Activated T-cell treated with anti-CD3 and anti-CD28 coated beads for 1 hour (primary cell): ENCODE measurements at places on chromosomes 12 and 14.

GRCh38 chr14:61090432-61091216, 109.6 kb downstream of the SLC38A6 start:
- no peak for DNase-seq

DNA sequence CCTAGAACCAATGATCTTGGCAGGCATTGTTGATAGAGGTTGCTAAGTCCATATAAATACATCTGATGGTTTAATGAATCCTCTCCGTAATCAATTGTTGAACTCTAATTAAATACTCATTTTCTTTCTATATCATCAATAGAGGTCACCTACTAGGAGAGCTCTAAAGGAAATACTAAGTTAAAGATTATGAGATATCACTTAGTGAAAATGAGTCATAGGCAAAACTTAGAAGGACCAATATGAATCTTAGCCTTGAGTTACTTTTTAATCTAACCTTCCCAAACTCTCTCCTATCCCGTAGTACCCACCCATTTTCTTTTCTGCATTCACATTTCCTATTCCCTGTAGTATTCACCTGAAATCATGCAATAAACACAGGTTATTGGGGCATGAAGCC, 50.2 kb downstream of the MBIP start:
- no peak for DNase-seq

DNA sequence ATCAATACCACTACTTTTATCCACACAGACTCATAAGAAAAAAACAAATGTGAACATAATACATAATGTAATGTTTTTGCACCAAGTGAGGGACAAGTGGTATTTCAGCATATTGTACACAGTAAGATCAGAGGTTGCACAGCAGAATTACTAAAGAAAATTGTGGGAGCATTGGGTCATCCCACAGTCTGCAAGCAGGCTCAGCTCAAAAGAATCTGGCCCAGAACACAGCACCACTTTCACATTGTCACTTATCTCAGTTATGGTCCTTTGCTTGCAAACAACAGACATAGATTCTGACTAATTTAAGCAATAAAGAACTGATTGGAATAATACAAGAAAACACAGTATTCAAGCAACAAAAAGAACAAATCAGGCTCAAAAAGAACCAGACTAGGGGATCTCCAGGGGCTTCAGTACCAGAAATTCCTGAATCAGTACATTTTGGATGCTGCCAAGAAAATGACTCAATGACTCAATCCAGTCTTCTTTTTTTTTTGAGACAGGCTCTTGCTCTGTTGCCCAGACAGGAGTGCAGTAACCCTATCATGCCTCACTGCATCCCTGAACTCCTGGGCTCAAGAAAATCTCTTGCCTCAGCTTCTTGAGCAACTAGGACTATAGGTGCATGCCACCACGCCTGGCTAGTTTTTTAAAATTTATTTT, 42.9 kb upstream of the EEA1 start:
- no peak for DNase-seq

DNA sequence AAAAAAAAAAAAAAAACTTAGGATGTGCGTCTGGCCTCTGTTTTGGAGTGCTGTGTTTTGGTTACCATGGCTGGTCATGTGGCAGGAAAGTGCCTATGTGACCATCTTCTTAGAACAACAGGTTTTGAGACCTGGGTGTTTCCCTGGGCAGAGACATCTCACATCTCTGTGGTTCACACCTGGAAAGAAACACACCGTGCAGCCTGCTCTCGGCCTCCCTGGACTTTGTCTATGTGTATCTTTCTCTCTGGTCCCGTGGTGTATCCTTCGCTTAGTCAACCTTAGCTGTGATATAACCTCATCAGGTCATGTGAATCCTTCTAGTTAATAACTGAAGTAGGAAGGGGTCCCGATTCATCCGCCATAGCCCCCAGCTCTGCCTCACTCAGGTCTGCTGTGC, 22.6 kb downstream of the ACADS start:
- no peak for DNase-seq

DNA sequence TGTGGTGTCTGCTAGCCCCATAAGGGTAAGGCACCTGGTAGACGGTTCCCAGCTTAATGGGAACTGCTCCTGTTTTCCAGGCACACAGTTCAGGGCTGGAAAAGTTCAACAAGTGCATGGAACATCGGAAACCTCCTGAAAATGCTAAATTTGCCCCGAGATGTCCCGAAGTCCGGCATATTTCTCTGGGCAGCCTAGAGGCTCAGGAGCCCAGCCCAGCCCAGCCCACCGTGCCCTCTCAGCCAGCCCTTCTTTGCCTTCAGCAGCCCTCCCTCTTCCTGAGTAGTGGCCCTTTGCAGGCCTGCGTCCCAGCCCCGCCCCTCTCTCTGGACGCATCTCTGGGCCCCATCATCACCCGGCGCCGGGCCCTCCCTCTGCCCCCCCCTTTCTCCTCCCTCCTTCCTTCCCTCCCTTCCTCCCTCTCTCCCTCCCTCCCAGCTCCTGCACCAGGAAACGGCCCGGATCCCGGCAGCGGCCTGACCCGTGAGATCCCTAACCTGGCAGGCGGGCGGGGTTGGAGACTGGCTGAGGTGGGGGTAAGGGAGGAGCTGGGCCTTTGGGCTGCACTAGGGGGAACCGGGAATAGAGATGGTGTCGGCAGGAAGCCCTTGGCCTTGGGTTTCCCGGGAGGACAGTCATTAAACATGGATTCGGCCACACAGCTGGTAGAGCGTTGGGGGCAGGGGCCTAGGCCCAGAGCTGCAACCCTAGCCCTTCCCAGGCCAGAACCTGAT, at the start of gene BCL2L2:
TSS of gene BCL2L2 (plus strand) at position 422 of the 734 bp plus-strand sequence. CDS start 935 bp downstream, outside the sequence.
- DNase-seq, result no peak

GRCh38 chr12:80235944-80236343, 136.6 kb downstream of the OTOGL start:
- DNase-seq, result no peak

- no peak for DNase-seq
Observed at GRCh38 chr14:32478050-32478449, 149.0 kb downstream of the AKAP6 start.

DNA sequence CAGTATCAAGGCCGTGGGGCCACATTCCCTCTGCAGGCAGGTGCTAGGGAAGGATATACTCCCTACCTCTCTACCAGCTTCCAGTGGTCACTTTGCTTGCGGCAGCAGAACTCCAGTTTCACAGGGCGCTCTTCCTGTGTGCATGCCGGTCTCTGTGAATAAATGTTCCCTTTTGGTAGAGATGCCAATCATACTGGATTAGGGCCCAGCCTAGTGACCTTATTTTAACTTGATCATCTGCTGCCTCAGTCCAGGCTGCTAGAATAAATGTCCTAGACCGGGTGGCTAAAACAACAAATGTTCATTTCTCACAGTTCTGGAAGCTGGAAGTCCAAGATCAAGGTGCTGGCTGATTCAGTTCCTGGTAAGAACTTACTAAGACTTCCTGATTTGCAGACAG, 198.8 kb upstream of the TMEM132C start:
- DNase-seq, result no peak

- DNase-seq, result no peak
Observed at GRCh38 chr12:82182601-82183190, 175.5 kb downstream of the CCDC59 start.

GRCh38 chr14:104078031-104078455, 7.5 kb upstream of the ASPG start:
- DNase-seq, result peak; percentile 78

DNA sequence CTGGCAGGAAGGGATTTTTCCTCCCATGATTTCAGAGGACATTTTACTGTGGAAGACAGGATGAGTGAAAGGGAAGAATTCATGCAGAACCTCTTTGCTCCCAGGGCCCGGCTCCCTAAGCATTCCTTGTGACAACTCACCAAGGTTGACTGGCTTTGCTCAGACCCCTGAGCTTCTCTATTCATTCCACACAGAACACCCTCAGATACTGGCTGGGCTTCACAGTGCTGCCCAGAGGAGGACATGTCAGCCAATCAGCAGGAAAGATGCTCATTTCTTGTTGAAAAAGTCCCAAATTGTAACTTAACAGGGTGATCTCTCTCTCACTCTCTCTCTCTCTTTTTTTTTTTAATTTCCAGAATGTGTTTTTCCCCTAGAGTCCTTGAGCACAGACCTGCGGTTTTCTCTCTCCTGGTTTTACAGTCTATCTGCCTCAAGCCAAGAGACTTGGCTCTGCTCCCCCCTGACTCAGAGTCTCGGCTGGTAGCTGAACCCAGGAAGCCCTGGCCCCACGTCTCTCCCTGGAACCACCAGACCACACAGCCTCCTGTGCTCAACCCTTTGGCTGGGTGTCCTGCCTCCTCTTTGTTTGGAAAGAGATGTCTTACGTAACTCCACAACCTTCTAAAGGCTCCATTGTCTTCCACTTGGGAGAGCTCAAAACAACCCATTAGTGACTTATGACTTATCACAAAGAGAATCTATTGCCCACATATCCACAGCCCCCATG, 43.9 kb downstream of the SSPN start:
- no peak for DNase-seq

- DNase-seq, result no peak
Observed at GRCh38 chr12:76866726-76867125, 12.1 kb downstream of the CSRP2 start.

- no peak for DNase-seq
Observed at GRCh38 chr14:89451229-89451628, 34.2 kb upstream of the FOXN3 start.

- DNase-seq, result peak; percentile 59
Observed at GRCh38 chr12:107320929-107321631, 227.7 kb upstream of the CRY1 start.

- no peak for DNase-seq
Observed at GRCh38 chr12:106919910-106920544, 35.7 kb upstream of the TMEM263 start.

- no peak for DNase-seq
Observed at GRCh38 chr12:51127050-51127729, 43.8 kb upstream of the CSRNP2 start.

DNA sequence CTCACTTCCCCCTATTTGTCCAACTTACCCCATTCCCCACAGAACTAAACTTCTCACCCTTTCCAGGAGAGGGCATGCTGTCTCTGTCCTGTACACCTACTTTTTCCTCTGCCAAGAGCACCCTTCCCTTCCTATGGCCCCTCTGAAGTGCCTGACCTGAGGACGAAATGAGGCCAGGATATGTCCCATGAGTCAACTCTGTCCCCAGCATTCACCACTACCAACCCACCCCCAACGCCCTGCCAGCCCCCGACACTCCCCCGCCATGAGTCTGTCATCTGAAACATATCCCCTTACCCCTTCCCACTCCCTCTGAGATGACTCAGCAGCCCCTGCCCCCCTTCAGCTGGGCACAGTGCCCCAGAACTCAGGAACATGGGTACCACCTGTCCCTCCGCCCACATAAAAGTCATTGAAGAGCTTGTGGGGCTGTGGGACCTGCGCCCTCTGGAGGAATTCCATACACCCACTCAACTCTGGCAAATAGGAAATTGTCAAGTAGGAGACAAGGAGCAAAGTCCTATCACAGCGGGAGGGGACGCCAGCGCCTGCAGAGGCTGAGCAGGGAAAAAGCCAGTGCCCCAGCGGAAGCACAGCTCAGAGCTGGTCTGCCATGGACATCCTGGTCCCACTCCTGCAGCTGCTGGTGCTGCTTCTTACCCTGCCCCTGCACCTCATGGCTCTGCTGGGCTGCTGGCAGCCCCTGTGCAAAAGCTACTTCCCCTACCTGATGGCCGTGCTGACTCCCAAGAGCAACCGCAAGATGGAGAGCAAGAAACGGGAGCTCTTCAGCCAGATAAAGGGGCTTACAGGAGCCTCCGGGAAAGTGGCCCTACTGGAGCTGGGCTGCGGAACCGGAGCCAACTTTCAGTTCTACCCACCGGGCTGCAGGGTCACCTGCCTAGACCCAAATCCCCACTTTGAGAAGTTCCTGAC, 26.3 kb downstream of the ITGA7 start:
- no peak for DNase-seq

DNA sequence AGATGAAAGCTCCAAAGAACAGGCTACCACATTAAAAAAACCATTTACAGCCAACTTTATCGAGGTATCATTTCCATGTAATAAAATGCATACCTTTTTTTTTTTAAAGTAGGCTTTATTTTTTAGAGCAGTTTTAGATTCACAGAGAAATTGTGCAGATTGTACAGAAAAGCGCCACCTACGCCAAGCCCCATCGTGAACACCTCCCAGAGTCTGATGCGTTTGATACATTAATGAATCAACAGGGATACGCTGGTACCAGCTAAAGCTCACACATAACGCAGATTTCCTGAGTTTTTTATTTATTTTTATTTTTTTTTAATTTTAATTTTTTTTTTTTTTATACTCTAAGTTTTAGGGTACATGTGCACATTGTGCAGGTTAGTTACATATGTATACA, 129.9 kb downstream of the KIF26A start:
- no peak for DNase-seq

DNA sequence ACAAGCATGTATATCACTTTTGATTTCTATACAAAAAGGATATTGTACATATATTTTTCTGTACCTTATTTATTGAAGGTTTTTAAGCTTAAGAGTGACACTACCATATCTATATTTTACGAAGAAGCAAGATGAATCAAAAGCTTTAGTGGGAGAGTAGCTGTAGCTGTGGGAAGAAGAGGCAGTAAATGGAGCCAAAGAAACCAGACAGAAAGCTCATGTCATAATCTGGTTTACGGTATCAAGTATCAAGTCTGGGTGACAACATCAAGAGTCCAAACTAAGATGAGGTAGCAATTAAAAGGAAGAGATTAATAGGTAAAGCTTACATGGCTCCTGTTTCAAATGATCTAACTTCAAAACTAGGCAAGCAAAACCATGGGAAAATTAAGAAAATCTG, 54.8 kb downstream of the CEP83 start:
- no peak for DNase-seq

DNA sequence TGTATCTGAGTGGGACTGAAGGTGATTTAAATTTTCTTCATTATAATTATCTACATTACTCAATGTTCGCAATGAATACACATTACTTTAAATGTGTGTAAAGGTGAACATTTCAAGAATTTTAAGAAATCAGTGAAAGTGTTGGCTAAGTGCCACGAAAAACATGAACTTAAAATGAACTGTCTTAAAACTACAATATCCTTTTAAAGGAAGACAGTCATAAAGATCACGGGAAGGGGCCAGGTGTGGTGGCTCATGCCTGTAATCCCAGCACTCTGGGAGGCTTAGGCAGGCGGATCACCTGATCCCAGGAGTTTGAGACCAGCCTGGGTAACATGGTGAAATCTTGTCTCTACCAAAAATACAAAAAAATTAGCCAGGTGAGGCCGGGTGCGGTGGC, 11.2 kb downstream of the MOK start:
- no peak for DNase-seq

GRCh38 chr12:120618954-120619615, 21.3 kb upstream of the CABP1 start:
- no peak for DNase-seq

GRCh38 chr12:71484272-71484905, 44.8 kb downstream of the LGR5 start:
- no peak for DNase-seq

GRCh38 chr14:82704218-82704617, 1170.6 kb upstream of the SEL1L start:
- no peak for DNase-seq

- DNase-seq, result no peak
Observed at GRCh38 chr14:66696326-66696725, 188.4 kb downstream of the GPHN start.

- DNase-seq, result no peak
Observed at GRCh38 chr12:58917699-58918468, 2.4 kb downstream of the LRIG3 start.

GRCh38 chr12:56898938-56899337, 35.3 kb downstream of the SDR9C7 start:
- no peak for DNase-seq
